ENCODE measurements at places on chromosomes 4 and X.

DNA sequence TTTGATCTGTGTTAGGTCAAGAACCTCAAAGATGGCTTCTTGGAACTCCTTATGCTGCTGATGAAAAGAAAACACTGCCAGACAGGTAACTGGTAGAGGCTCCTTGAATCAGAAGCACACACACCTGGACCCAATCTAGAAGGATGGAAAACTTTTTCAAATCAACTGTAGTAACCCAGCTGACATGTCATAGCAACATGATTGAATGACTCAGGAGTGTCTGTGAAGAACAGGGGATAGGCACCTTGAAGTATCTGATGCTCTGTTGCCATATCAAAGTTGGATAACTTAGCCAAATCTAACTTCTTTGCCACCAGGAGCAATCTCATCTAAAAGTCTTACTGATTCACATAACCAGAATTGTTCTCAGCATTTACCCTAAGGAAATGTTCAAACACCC lies 98.8 kb downstream of the ELOVL6 start:
- no peak for DNase-seq

- DNase-seq = no peak
Observed at GRCh38 chr4:23934915-23935314, 45.1 kb upstream of the PPARGC1A start.

DNA sequence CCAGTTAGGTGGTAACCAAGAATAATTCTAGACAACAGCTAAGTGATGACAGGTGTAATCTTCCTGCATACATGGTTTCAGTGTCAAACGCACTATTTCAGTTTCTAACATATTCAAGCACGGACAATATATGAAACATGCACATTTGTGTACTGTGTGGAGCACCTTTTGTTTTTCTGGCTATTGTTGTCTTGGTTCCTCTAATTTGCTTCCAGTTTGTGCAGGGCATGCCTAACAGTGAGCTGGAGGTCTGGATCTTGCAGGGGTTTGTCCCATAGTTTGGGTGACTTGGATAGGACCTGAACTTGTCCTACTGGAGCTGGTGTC lies 70.5 kb upstream of the TBC1D9 start:
- no peak for DNase-seq

DNA sequence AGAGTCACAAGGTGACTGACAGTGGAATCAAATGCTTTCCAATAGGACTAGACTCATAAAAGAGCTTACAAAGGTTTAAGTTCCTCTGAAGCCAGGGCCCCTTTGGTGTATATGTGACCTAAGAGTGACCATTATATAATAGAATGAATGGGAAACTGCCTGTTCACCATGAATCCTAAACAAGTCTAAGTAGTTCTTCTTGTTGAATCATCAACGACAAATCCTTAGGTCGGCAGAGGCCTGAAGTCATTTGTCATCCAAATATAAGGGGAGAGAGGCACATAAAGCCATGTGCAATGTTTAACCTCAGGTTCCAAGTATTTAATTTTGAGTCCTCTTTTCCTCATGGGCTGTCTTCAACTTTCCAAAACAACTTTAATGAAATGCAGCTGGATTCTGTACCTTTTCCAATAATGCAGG lies 122.4 kb downstream of the RASL11B start:
- DNase-seq = no peak

DNA sequence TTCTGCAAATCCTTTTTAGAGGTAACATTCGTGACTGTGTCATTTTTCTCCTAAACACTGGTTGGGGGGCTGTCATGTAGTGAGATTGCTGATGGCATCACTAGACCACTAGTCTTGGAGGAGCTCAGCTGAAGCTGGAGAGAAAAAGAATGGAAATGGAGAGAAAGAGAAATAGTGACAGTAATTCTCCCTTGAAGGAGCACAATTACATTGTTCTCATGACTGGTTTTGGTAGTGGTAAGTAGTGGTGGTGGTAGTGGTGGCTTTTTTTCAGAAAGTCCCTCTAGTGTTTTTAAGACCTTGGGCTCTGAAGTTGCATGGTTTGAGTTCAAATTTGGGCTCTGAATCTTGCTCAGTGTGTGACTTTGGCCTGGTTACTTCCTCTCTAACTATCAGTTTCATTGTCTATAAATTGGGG lies 99.8 kb downstream of the LARP7 start:
- no peak for DNase-seq
